ENCODE measurements at places on chromosomes 7 and 10. TPM values are rescaled to one million over a fixed set of nuclear protein-coding genes. Genes with fewer than 3 reads are reported as not detected.

Gene TMUB1
- total RNA-seq: 99.3 TPM

Gene STEAP1
- 6.5 TPM for total RNA-seq

Gene CHCHD2
- 978 TPM for total RNA-seq

Gene LRRC17
- total RNA-seq: not detected

Gene CRTAC1
- not detected for total RNA-seq

Gene HMX2
- total RNA-seq: not detected

Gene SPDYE6
- total RNA-seq: not detected

Gene ATG9B
- total RNA-seq: 13.7 TPM

Gene EIF3A
- total RNA-seq: 85.5 TPM

Gene LIPN
- not detected for total RNA-seq

Gene ARL5B
- total RNA-seq: 11.1 TPM

Gene PTF1A
- total RNA-seq: not detected

Gene IQUB
- total RNA-seq: 0.33 TPM

Gene GRID2IP
- 1.3 TPM for total RNA-seq

Gene GRM3
- total RNA-seq: not detected

Gene BLVRA
- total RNA-seq: 36.4 TPM

Gene SLC26A5
- not detected for total RNA-seq

Gene GIMAP2
- total RNA-seq: 0.81 TPM
